T-helper 17 cell (primary cell): ENCODE measurements at places on chromosomes 16 and 17. TPM values are rescaled to one million over a fixed set of nuclear protein-coding genes. Genes with fewer than 3 reads are reported as not detected.

DNA sequence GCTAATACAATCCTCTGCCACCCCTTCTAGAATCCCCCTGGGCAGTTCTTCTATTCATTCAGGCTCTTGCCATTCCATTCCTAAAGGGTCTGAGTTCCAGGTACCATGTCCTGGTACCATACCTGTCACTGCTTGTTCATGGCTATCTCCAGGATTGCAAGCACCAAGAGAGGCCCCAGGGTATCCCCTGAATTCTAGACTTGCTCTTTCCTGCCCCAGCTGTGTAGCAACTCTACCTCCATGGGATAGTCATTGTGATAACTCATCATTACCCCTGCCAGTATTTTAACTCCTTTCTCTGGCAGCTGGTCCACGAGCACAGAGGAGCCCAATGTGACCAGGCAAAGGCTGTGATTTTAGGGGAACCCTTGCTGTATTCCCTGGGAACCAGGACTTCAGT lies 143.7 kb upstream of the CDH5 start:
- no peaks in the 10 kb centered on the region for H3K4me1 ChIP-seq
- H3K36me3 ChIP-seq: no peaks in the 10 kb centered on the region
- DNase-seq: no peak

DNA sequence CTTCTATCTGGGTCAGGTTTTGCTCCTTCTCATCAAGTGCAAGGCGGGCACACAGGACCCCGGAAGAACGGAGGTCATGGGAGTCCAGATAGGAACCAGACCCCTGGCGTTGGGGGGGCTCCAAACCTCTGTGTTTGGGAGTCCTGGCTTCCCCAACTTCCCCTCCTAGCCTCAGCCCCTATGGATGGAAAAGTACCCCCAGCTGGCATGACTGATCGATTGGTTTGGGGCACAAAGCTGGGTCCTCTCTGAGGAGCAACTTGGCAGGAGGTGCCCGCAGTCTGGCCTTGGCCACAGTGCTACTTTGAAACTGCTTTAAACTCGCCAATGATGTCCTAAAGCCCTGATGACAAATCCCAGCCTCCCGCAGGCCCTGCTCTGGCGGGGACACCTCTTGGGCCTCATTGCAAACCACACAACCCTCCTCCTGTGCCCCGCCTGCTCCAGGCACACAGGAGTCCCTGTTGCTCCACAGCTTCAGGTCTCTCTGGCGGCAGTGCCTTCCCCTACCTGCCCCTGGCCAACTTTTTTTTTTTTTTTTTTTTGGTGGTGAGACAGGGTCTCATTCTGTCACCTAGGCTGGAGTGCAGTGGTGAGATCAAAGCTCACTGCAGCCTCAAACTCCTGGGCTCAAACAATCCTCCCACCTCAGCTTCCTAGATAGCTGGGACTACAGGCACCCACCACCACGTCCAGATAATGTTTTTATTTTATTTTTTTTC lies 38.0 kb upstream of the SNN start:
- H3K27ac ChIP-seq: no peak overlapping the region
- no peaks in the 10 kb centered on the region for H3K36me3 ChIP-seq
- no peak overlapping the region for H3K4me3 ChIP-seq
- H3K27me3 ChIP-seq: no peaks in the 10 kb centered on the region

- H3K4me1 ChIP-seq: no peaks in the 10 kb centered on the region
- no peak overlapping the region for H3K4me3 ChIP-seq
- no peaks in the 10 kb centered on the region for H3K36me3 ChIP-seq
- DNase-seq: no peak
Measured at GRCh38 chr17:83148317-83149028, 69.1 kb downstream of the METRNL start.

- H3K4me1 ChIP-seq: peaks cover 68% of the 10 kb centered on the region
- no peaks in the 10 kb centered on the region for H3K27me3 ChIP-seq
- DNase-seq: peak; percentile 41
- peaks cover 2% of the 10 kb centered on the region for H3K36me3 ChIP-seq
Measured at GRCh38 chr17:40607641-40608040, 40.0 kb downstream of the SMARCE1 start.

GRCh38 chr17:41548844-41549595 lies 20.9 kb upstream of the KRT19 start:
- H3K27me3 ChIP-seq: peaks cover 23% of the 10 kb centered on the region
- peaks cover 11% of the 10 kb centered on the region for H3K4me1 ChIP-seq
- DNase-seq: peak; percentile 79
- peaks cover 6% of the 10 kb centered on the region for H3K36me3 ChIP-seq
- peak overlapping the region; percentile 82 for H3K27ac ChIP-seq
- peak overlapping the region; percentile 80 for H3K4me3 ChIP-seq

DNA sequence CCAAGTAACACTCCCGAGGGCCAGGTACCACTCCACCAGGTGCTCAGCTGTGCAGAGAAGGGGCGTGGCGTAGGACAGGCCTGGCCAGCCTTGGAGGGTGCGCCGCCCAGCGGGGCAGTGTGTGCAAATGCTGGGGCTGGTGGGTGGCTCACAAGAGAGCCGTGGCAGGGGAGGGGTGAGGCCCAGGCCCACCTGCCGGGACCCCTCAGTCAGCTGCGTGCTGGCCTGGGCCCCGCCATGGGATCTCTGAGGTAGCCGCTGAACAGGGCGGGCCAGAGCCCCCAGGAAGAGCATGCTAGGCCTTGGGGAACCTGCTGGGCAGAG lies 8.8 kb downstream of the TPSG1 start:
- no peaks in the 10 kb centered on the region for H3K36me3 ChIP-seq
- no peak overlapping the region for H3K4me3 ChIP-seq
- peaks cover 2% of the 10 kb centered on the region for H3K4me1 ChIP-seq

DNA sequence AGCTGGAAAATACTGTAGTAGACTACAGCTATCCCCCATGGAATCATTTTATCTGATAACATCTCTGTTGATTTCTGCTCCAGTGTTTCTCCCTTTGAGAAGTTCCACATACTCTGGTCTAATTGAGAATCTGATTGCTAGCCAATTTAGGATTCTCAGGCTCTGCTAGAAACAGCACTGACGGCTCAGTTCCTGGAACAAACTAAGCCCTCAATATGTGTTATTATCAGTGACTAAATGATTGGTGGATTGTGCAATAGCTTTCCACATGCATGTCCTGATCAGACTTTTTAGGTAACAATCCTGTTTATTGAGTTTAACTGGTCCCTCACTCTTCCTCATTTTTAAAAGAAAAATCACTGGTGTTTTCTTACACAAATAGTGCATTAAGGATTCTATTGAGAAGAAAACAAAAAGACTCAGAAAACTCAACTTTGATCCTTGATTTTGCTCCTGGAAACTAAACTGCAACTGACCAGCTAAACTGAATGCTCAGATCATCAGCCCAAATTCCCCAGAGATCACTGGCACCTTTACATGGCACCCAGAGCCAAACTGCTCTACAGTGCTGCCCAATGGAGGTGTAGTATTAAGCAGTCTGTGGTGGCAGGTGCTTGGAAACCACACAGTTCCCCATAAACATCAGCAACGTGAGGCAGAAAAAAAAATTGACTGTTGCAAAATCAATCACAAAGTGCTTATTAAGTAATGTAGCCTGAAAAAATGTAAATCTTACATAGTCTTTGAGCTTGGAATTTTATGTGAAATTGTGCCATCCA lies 423.7 kb downstream of the TOX3 start:
- no peaks in the 10 kb centered on the region for H3K27me3 ChIP-seq
- no peak for DNase-seq

DNA sequence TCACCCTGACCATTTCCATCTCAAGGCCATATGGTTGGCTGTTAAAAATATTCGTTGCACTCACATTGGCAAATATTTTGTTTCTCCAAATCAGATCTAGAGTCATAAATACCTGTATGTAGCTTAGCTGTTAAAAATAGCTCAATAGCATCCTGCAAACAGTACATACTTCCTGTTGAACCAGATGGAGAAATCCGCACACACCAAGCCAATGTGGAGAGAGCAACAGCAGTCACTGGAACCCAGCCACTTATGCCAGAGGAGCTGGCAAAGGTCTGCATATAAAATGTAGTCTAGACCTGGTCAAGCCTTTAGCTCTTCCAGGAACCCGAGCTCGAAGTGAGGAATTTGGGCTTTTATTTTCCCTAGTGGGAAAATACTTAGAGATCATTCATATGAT lies 146.4 kb upstream of the KCNJ16 start:
- H3K4me1 ChIP-seq: no peaks in the 10 kb centered on the region
- DNase-seq: no peak
- H3K27me3 ChIP-seq: no peaks in the 10 kb centered on the region
- no peaks in the 10 kb centered on the region for H3K36me3 ChIP-seq

DNA sequence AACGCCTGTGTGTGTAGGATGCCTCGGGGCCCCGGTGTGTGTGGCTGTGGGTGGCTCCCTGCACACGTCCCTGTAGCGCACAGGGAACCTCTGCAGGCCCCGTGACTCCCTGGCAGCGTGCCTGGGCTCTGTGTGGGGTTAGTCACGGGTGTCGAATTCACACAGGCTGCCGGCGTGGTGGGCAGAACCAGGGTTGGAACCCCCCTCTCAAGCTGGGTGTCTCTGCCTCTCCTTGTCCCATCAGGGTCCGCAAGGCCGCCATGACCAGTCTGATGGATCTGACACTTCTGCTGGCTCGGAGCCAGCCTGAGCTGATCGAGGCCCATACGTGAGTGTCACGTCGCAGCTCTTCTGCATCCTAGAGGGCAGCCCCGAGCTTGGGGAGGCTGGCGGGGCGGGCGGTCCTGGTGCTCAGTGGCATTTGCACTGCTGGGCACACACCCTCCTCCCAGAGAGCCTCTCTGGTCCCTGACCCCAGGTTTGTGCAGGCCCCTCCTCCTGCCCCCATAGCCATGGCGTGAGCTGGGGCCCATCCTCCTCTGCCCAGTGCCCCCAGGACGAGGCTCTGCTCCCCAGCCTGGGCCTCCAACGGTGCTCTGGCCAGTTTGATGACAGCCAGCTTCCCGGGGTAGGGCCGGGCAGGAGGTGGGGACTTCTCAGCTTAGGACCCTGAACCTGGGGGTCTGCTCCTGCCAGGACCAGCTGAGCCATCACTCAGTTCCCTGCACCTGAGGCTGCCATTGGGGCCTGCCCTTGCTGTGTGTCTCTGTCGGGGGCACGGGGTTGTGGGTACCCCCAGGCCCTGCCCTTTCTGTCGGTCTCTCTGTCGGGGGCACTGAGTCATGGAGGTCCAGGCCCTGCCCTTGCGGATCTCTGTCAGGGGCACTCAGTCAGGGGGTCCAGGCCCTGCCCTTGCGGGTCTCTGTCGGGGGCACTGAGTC lies 88.1 kb upstream of the ZNF750 start:
- H3K36me3 ChIP-seq: peaks cover 13% of the 10 kb centered on the region
- H3K4me3 ChIP-seq: no peak overlapping the region
- H3K4me1 ChIP-seq: no peaks in the 10 kb centered on the region

DNA sequence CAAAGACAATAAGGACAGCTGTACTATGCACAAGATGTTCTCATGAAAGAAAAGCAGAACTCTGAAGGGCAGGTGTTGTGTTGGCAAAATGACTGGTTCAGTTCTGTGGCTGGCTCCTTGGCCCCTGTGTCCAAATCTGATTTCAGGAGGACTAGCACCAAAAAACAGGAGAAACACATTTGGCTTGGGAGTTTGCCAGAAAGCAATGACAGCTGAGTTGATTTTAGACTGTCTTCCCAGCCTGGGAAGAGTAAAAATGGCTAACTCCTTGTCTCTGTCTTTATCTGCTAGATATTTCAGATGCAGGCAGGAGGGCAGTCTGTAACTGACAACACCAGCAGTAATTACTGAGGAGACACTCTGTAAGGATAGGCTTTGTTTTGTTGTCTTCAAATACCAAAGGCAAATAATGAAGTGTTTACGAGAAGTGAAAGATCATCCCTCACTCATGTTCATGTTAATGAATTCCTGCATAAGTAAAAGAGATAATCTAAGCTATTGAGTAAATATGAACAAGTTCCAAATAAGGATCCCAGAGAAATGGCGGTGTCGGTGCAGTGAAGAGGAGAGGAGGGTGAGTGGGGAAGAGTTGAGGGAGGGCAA lies 989.0 kb downstream of the CDH11 start:
- no peak for DNase-seq
- no peak overlapping the region for H3K4me3 ChIP-seq
- H3K4me1 ChIP-seq: no peaks in the 10 kb centered on the region

DNA sequence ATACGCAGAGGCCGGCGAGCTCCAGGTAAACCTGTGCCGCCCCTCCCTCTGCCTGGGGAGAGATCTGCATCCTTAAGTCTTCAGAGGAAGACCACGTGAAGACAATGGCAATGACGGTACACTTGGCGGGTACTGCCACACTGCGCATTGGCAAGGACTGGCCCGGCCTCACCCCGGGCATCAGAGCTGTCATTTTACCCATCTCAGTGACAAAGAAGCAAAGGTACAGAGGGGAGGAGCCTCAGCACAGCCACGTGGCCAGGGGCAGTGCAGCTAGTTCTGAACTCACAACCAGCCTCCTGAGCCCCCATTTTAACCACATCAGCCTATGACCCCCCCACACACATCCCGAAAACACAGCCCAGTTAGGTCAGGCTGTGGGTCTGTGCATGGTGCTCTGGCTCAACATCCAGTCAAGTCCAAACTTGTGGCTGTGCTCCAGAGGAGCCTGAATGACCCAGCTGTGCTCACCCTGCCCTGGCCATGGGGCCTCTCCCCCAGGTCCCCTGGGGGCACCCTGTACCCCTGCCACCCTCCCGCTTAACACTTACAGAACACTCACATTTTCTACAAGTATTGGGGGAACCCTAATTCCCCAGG lies 80.6 kb downstream of the C16orf95 start:
- peaks cover 37% of the 10 kb centered on the region for H3K27me3 ChIP-seq
- no peak for DNase-seq
- no peak overlapping the region for H3K4me3 ChIP-seq
- H3K27ac ChIP-seq: no peak overlapping the region

- no peak overlapping the region for H3K27ac ChIP-seq
- DNase-seq: no peak
- peaks cover 7% of the 10 kb centered on the region for H3K4me1 ChIP-seq
- peaks cover 6% of the 10 kb centered on the region for H3K27me3 ChIP-seq
Measured at GRCh38 chr16:68767581-68767980, 30.5 kb downstream of the CDH1 start.

Gene SCARF1
- 1.6 TPM for total RNA-seq

Gene PHOSPHO1
- total RNA-seq: not detected

Gene TEX14
- total RNA-seq: 0.42 TPM
